Thyroid gland (tissue), 4 donors: ENCODE measurements at places on chromosomes 7 and 10. TPM values are rescaled to one million over a fixed set of nuclear protein-coding genes. Genes with fewer than 3 reads are reported as not detected.

DNA sequence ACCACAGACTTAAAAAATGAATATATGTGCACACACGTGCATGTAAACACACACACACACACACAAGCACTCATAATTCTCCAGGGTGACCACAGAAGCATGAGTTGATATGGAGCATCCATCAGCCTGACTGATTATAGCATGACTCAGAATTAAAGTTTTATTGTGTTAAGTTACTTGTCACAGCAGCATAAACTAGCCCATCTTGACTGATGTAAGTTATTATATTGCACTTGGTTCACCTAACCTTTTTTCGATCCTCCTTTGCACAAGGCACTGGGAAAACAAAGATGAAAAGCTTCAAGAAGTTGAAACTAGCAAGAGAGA, 18.8 kb upstream of the SLC35G1 start:
- DNase-seq = no peak

GRCh38 chr10:133068111-133069032, 19.4 kb upstream of the ADGRA1 start:
- DNase-seq = no peak

CYP51A1 gene
- total RNA-seq = 84.1 TPM

TMEM72 gene
- total RNA-seq = not detected

GRCh38 chr7:144032516-144032915, 16.2 kb upstream of the OR2A5 start:
- DNase-seq = no peak
